ENCODE measurements at places on chromosomes 7 and 10.
A peak's percentile ranks its signal among the peaks of the same experiment; 100 is the strongest.

DNA sequence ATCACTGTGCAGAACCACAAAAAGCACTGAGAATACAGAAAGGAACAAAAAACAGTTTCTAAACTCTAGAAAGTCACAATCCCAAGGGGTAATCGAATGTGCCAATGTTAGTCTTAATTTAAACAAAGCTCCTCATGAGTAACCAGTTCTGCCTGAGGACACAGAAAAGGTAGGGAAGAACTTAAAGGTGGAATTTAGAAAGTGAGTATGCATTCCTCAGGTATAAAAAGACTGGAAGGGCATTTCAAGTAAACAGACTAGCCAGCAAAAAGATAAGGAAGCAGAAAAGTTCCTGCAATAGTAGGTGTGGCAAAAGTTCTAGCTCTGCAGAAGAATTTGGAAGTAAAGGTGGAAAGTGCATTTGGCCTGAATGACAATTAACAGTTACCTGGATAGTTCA lies 84.6 kb upstream of the DLX6 start:
- no peak for DNase-seq

GRCh38 chr10:23157691-23158369 lies 34.3 kb upstream of the PTF1A start:
- peak; percentile 13 for DNase-seq

DNA sequence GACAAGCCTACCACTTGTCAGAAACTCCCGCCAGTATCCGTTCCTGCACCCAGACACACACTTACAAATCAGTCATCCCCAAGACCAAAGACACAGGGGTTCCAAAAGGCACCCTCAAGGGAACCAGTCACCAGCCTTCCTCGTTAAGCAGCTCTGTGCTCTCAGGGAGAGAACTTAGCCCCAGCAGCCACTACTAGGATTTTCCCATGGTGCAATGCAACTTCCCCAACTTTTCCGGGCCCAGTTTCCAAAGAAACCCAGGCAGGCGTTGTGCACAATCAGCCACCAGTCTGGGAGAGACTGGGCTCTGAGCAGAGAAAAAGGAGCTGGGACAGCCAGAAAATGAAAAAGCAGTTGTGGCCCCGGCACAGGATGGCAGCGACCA lies 1.2 kb downstream of the DLG5 start:
- DNase-seq = no peak

- no peak for DNase-seq
These were observed 3.2 kb upstream of the LIPF start for GRCh38 chr10:88661018-88661417.

All from NCI-H1092 (cell line).